Central memory CD4-positive, alpha-beta T cell (primary cell): ENCODE measurements at places on chromosomes 2 and 18.

GRCh38 chr2:144334551-144334950 is 185.4 kb downstream of the ZEB2 start:
- no peak for DNase-seq

DNA sequence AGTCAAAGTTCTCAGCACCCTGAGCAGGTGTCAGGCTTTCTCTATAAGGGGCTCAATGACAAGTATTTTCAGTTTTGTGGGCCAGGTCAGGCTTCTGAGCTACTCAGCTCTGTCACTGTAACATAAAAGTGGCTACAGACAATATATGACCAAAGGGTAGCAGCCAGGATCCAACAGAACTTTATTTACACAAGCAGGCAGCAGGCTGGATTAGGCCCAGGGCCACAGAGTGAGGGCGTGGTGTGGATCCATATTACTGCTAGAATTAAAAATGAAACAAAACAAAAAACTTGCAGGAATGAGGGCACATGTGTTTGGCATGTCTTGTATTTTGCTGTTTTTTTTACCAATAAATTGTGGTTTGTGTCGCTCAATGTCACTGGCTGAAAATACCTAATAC is 143.7 kb downstream of the EIPR1 start:
- DNase-seq, result no peak

- DNase-seq, result no peak
Measured at GRCh38 chr2:113854970-113855740, 34.7 kb upstream of the ACTR3 start.

DNA sequence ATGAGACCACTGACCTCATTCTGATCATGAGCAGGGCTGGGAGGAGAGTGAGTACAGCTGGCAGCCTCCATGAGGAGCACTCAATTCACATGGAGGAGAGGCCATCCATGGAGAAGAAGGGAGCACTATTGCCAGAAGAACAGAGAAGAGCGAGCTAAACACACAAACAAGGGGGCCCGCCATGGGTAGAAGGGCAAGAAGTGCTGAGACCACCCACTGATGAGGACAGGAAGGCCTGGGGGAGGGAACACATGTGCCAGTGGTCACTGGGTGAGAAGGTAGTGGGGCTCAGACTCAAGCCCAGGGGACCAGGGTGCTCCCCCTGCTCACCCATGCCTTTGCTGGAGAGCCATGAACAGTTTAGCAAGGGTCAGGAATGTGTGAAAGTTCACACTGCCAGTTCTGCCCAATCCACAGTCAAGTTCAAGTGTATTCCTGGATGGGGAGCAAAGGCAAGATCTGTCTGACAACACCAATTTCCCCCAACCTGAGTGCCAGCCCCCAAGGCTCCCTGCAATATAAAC is 57.7 kb downstream of the TTC32 start:
- DNase-seq, result no peak

- no peak for DNase-seq
Measured at GRCh38 chr2:133092571-133092970, 422.6 kb upstream of the LYPD1 start.

DNA sequence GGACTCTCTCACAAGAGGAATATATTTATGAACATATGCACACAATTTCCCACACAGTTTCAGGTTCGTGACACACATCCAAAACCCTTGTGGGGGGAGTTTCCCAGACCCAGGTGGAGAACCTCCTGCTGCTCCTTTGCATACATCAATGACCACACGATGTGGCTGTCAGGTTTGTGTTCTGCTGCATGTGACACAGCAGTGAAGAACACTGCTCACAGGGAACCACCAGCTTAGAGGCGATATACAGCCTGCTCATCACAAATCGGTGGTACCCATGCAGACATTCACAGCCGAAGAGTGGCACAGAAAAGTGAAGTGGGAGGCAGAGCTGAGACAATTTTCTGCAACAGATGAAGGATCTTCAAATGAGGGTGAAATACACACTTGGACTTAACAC is 175.6 kb upstream of the ZFP36L2 start:
- DNase-seq, result no peak

DNA sequence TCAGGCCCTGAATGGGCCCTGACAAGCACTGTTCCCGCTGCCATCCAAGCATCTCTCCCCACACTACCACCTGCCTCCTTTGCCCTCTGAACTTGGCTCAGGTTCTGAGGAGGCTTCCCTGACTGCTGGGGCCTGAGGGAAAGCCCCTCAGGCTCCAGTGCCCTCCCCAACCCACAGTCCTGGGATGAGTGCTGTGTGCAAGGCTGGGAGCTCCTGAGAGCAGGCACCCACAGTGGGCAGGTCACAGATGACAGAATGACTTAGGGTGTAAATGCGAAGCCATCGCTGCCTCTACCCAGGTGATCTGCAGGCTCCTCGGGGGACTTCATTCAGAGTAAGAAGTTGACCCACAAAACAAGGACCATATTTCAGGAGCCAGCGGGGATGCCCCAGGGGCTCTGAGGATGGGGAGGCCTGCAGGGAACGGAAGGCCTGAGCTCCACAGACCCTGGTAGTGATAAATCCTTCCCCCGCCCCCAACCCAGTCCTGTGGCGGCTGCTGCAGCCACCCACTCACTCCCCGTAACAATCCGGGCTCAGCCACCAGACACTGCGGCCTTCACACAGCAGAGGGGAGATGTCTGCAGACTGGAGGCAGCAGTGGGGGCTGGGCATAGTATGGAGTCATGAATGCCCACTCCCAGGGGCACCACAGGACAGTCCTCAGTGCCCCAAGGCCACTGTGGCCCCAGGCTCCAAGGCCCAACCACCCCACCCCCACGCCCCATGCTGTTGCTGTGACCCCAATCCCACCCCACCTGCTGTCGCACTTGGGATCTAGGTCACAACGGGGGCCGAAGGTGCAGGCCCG is 8.9 kb downstream of the BIN1 start:
- no peak for DNase-seq

DNA sequence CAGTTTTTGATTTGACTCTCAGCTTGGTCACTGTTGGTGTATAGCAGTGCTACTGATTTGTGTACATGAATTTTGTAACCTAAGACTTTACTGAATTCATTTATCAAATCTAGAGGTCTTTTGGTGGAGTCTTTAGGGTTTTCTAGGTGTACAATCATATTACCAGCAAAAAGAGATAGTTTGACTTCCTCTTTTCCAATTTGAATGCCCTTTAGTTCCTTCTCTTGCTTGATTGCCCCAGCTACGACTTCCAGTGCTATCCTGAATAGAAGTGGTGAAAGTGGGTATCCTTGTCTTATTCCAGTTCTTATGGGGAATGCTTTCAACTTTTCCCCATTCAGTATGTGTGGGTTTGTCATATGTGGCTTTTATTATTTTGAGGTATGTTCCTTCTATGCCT is 312.9 kb upstream of the REV1 start:
- DNase-seq, result no peak

- no peak for DNase-seq
Measured at GRCh38 chr2:30509716-30510115, 62.7 kb downstream of the LCLAT1 start.

DNA sequence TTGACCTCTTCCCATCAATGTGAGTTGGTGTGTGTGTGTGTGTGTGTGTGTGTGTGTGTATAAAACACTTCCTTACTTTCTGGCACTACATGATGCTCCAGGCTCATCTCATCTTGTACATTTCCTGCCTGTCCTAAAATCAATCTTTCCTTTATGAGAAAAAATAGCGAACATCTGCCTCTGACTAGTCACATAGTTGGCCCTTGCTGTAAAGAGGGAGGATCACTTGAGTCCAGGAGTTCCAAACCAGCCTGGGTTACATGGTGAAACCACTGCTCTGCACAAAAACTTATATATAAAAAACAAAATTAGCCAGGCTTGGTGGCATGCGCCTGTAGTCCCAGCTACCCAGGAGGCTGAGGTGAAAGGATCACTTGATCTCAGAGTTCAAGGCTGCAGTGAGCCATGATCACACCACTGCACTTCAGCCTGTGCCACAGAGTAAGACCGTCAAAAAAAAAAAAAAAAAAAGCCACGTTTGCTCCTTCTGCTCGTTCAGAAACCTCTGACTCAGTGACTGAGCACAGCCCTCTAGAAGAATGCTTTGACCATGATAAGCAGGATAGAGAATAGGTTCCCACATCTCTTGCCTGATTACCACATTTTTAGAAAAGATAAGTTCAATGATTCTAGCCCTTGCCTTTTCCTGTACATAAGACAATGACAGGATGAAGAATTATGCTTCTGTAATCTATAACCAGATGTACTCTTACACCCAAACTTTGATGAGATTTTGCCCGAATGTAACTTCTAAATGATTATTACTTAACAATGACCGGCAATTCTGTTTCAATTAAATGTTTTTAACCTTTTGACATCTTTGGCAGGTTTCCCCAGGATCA is 45.2 kb upstream of the ST3GAL5 start:
- DNase-seq, result no peak
